ENCODE measurements at places on chromosomes 12 and 14. TPM values are rescaled to one million over a fixed set of nuclear protein-coding genes. Genes with fewer than 3 reads are reported as not detected.

Gene ATL1
- total RNA-seq = 16.2 TPM

GRCh38 chr14:68508581-68508980, 284.3 kb downstream of the ZFP36L1 start:
- no peak for DNase-seq

DNA sequence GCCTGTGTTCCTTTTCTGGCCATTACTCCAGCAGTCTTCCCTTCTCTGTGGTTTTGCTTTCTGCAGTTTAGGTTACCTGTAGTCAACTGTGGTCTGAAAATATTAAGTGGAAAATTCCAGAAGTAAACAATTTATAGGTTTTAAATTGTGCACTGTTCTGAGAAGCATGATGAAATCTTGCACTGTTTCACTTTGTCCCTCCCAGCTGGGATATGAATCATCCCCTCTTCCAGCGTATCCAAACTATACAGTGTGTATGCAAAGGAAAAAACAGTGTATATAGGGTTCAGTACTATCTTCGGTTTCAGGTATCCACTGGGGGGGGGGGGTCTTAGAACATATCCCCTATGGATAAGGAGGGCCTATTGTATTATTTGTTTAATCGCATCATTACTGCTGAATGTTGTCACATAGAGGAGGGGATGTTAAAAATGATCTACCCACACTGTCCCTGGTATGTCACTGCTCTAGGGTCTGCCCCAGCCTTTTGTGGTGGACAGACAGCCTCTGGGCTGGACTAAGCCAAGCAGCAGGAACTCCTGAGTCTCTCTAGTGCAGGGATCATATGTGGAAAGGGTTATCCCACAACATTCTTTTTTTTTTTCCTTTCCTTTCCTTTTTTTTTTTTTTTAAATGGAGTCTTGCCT, 109.1 kb upstream of the MAX start:
- peak; percentile 70 for DNase-seq

Gene KRT77
- total RNA-seq = not detected
